Activated B cell treated with CpG ODN at 0.5 μM for 24 hours (primary cell): ENCODE measurements at places on chromosomes 2 and 18. TPM values are rescaled to one million over a fixed set of nuclear protein-coding genes. Genes with fewer than 3 reads are reported as not detected.

The COL3A1 gene
- total RNA-seq, result not detected in 2 replicates

The MDH1B gene
- total RNA-seq, result not detected in 2 replicates

The CFC1 gene
- not detected in 2 replicates for total RNA-seq

The SLC9A4 gene
- total RNA-seq, result 0.05 and 0.11 TPM in 2 replicates

The STAT4 gene
- total RNA-seq, result 15.1 and 16.5 TPM in 2 replicates

The LHCGR gene
- not detected in 2 replicates for total RNA-seq

The ARHGAP15 gene
- total RNA-seq, result 101 and 112 TPM in 2 replicates

The ZBTB7C gene
- not detected in 2 replicates for total RNA-seq

The RTP5 gene
- 0.12 TPM in 1 of 2 replicates, not detected in the other for total RNA-seq

The TLX2 gene
- total RNA-seq, result not detected in 2 replicates

The CREG2 gene
- not detected in 2 replicates for total RNA-seq

The CFAP65 gene
- total RNA-seq, result not detected in 2 replicates

The SEMA4C gene
- 0.34 and 0.55 TPM in 2 replicates for total RNA-seq

The FBXO15 gene
- total RNA-seq, result 0.69 and 0.98 TPM in 2 replicates

The SULT1C4 gene
- total RNA-seq, result not detected in 2 replicates

The AQP12B gene
- not detected in 2 replicates for total RNA-seq

The SMYD1 gene
- total RNA-seq, result not detected in 2 replicates

The NAGK gene
- total RNA-seq, result 175 and 208 TPM in 2 replicates
